Right lobe of liver (tissue), 6 donors: ENCODE measurements at places on chromosomes 13 and 19. TPM values are rescaled to one million over a fixed set of nuclear protein-coding genes. Genes with fewer than 3 reads are reported as not detected.

GRCh38 chr19:16226878-16227836 is 29.4 kb downstream of the AP1M1 start:
- DNase-seq: no peak

DNA sequence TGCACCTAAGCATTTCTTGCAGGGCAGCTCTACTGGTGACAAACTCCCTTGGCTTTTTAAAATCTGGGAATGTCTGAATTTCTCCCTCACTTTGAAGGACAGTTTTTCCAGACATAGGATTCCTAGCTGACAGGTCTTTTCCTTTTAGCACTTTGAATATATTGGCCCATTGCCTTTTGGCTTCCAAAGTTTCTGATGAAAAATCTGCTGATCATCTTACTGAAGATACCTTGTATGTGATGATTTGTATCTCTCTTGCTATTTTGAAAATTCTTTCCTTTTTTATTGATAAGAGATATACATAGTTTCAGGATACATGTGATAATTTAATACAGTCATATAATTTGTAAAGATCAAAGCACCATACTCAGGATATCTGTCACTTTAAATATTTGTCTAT is 211.1 kb downstream of the ZIC5 start:
- no peak for DNase-seq

- DNase-seq: no peak
These were observed 29.7 kb downstream of the GTF2F2 start for GRCh38 chr13:45149964-45150363.

DNA sequence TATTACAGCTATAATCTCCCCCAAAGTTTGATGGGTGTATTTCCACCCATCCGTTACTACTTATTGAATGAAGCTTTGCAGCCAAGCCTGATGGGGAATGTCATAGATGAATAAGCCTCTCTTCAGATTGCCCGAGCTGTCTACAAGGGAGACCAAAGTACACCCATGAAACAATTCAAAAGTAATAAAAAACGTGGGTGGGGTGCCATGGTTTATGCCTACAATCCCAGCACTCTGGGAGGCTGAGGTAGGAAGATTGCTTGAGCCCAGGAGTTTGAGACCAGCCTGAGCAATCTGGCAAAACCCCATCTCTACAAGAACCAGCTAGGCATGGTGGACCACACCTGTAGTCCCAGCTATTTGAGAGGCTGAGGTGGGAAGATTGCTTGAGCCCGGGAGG is 419.2 kb downstream of the FGF9 start:
- no peak for DNase-seq

LAMP1 gene
- 233 TPM for total RNA-seq

DNA sequence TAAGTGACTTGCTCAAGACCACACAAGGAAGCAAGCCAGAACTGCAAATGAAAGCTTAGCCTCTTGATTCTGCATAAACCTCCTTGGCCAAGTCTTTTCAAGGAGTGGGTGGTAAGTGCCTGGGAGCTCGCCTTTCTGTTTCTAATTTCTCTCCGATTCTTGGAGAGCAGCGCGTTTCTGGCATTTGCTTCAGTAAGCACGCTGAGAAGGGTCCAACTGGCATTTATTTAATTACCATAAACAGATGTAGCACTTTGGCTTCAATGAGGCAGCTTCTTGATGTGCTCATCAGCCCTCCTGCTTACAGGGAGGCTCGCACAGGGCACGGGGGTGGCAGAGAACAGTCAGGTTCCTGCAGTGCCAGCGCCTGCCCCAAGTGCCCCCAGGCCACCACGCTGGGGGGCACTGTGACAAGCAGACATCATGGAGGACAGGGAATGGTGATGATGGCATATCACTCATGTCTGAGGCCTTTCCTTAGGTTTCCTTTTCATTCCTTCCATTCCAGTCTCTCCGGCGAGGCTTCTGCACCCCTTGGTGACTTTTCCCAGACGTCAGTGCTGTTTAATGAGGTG is 13.3 kb downstream of the SIAH3 start:
- no peak for DNase-seq

DNA sequence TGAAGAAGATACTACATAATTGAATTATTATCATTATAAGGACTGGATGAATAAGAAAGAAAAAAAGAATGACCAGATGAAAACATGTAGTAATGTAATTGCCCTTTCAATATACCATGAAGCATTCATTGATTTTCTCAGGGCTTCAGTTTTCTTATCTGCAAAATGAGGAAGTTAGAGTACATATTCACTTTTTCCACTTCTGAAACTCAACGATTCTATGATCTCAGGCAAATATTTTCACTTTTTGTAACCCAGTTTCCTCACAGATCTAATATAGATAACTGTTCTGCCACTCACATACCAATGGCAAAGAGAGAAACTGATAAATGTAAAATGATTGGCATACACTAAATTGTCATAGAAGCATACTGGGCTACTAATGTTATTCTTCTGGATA is 856.6 kb upstream of the KLHL1 start:
- no peak for DNase-seq

- DNase-seq: no peak
These were observed 70.0 kb upstream of the GTF3A start for GRCh38 chr13:27354379-27354778.

- DNase-seq: no peak
These were observed 25.2 kb downstream of the MARK4 start for GRCh38 chr19:45276284-45276687.

DNA sequence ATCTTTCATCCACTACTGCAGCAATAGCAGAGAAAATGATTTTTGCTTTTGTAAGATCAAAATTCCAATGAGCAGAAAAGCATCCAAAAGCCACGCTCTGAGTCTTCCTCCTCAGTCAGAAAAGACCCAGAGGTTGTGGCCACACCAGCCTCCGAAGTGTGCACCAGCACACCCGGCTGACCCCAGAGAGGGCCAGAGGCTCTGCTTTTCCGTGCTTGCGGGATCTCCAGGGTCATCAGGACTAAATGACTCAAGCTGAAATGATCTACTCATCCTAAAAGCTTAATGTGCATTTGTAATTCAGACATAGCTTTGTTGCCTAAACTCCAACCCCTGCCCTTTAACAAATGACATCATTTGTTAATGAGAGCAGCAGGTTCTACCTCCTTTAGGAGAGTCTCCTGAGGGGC is 16.5 kb downstream of the RXFP2 start:
- DNase-seq: no peak

CD79A gene
- total RNA-seq: 0.26 TPM

GRCh38 chr19:53865523-53865917 is 2.2 kb upstream of the MYADM start:
- DNase-seq: no peak

ZNF813 gene
- 0.74 TPM for total RNA-seq

KLK5 gene
- total RNA-seq: not detected
